Activated naive CD8-positive, alpha-beta T cell treated with anti-CD3 and anti-CD28 coated beads, Interleukin-2, amount 10 ng/mL, durations not matched to agents 7 days and 5 days (primary cell): ENCODE measurements at places on chromosomes 2 and 18. TPM values are rescaled to one million over a fixed set of nuclear protein-coding genes. Genes with fewer than 3 reads are reported as not detected.
A peak's percentile ranks its signal among the peaks of the same experiment; 100 is the strongest.

Gene POMC
- total RNA-seq: 6.4 TPM

Gene SLC40A1
- total RNA-seq: 4.6 TPM

Gene GPBAR1
- 0.71 TPM for total RNA-seq

Gene APCDD1
- total RNA-seq: not detected

Gene FBXO41
- total RNA-seq: 35.7 TPM

Gene ARHGAP28
- total RNA-seq: not detected

Gene FZD7
- total RNA-seq: 0.44 TPM

DNA sequence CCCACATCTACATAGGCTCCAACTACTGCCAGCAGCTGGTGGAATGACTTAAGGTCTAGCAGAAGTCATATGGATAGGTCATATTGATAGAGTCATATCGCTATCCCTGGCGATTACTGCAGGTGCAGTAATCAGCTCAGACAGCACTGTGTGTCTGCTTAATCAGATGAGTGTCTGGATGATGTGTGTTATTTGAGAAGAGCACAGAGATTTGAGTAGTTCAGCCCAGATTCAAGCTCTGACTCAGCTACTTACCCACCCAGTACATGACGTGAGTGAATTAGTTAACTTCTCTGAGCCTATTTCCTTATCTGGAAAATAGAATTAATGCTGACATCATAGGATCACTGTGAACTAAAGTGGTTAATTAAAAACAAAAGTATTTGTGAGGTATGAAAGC is 78.9 kb downstream of the EHD3 start:
- H3K36me3 ChIP-seq: peaks cover 2% of the 10 kb centered on the region
- no peak overlapping the region for H3K4me3 ChIP-seq
- peaks cover 17% of the 10 kb centered on the region for H3K27me3 ChIP-seq
- DNase-seq: no peak
- H3K4me1 ChIP-seq: peaks cover 4% of the 10 kb centered on the region

DNA sequence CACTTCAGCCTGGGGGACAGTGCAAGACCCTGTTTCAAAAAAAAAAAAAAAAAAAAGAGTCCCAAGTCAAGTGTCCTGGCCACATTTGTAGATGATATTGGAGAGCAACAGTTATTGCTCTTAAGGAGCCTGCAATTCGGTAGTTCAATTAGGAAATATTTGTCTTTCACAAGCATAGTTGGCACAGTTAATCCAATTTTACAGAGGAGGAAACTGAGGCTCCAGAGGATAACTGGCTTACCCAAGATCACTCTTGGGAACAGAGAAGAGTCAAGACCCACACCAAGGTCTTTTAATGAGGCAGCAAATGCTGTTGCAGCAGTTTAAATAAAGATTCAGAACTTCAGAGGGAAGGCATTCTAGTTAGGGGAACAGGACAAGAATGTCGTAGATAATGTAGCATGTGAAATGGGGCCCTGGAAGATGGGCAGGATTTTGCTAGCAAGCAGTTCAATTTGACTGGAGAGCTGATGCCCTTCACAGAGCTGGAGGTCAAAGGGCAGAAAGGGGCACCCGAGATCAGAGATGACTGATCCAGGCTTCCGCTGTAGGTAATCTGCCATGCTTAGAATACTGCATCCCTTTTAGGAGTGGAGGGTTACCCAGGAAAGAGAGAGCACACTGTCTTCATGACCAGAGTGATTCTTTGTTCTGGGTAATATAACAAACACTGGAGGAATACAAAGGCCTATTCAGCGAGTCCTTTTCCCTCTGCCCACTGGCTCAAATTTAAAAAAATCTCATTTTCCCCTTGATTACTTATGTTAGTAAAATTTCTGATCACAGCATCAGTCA is 3.0 kb downstream of the NPC1 start:
- H3K4me1 ChIP-seq: peaks cover 33% of the 10 kb centered on the region
- no peak for DNase-seq
- H3K4me3 ChIP-seq: no peak overlapping the region
- no peaks in the 10 kb centered on the region for H3K27me3 ChIP-seq

DNA sequence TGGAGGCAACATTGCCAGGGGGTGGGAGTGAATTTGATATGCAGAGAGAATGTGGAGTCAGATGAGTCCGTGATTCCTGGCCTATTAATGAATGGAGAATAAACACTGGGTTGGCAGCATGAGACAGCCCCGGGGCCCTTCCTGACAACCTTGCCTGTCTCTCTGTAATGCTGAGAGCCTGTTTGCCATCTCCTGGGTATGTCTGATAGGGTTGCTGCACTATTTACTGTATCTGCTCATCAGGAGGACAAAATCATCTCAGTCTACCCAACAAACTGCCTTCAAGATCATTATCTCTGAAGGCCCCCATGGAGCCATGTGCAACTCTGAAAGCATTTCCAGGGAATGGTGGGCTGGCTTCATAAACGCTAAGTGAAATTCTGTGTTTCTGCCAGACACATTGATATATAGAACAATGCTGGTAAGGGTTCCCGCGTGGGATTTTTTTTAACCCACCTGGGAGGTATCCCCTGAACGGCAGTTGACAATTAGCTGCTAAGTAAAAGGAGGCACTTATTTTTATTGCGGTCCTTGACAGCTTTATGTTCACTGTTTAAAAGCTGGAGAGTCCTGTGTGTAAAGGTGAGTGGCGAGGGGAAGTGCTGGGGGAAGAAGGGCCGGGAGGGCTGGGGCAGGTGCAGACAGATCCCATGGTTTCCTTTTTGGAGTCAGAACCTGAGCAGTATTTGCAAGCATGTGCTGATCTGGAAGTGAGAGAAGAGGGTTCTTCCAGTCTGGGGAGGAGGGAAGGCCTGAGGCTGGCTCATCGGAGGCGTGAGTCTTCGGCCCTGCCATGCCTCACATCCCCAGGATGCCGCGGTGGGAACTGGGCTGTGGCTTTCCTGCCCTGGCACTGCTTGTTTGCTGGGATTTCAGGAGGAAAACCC is 64.8 kb downstream of the ARHGAP25 start:
- peaks cover 32% of the 10 kb centered on the region for H3K4me1 ChIP-seq
- DNase-seq: no peak
- H3K27ac ChIP-seq: no peak overlapping the region
- no peak overlapping the region for H3K4me3 ChIP-seq
- H3K36me3 ChIP-seq: peaks cover 54% of the 10 kb centered on the region

- H3K27me3 ChIP-seq: peaks cover 3% of the 10 kb centered on the region
- H3K36me3 ChIP-seq: peaks cover 5% of the 10 kb centered on the region
- peaks cover 13% of the 10 kb centered on the region for H3K4me1 ChIP-seq
- H3K4me3 ChIP-seq: no peak overlapping the region
- DNase-seq: no peak
Measured at GRCh38 chr2:19866771-19867170, 35.0 kb downstream of the TTC32 start.

GRCh38 chr18:24068945-24069693 is 54.6 kb downstream of the TTC39C start:
- H3K27me3 ChIP-seq: no peaks in the 10 kb centered on the region
- H3K27ac ChIP-seq: no peak overlapping the region
- H3K4me3 ChIP-seq: no peak overlapping the region
- H3K36me3 ChIP-seq: peaks cover 43% of the 10 kb centered on the region
- DNase-seq: no peak
- H3K4me1 ChIP-seq: peaks cover 24% of the 10 kb centered on the region

DNA sequence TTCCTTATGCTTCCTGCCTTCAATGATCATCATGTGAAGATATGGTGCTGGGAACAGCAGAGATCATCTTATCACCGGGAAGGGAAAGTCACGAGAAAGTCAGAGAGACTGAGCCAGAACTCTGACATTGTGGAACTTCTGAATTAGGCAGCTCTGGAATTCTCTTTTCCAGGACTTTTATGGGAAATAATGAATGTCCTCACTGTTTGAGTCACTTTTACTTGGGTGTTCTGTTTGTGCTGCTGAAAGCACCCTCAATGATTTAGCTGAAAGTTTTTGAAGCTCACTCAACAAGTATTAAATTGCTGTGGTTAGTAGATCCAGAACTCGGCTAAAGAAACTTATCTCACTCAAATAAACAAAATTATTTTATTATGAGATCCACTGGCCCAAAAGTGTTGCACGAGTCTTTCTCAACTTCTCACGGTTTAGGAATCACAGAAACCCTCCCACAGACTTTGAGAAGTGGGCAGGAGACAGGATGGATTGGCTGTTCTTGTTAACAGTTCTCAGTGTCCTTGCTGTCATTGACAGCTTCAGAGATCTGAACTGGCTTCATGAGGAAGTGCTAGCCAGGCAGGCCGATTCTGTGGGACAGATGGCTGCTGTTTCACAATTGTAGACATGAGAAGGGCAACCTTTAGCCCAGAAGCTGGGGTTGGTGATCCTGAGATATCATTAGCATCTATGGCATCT is 26.4 kb upstream of the ATRAID start:
- no peaks in the 10 kb centered on the region for H3K4me1 ChIP-seq
- H3K27ac ChIP-seq: no peak overlapping the region
- no peak for DNase-seq
- H3K36me3 ChIP-seq: no peaks in the 10 kb centered on the region
- no peak overlapping the region for H3K4me3 ChIP-seq

DNA sequence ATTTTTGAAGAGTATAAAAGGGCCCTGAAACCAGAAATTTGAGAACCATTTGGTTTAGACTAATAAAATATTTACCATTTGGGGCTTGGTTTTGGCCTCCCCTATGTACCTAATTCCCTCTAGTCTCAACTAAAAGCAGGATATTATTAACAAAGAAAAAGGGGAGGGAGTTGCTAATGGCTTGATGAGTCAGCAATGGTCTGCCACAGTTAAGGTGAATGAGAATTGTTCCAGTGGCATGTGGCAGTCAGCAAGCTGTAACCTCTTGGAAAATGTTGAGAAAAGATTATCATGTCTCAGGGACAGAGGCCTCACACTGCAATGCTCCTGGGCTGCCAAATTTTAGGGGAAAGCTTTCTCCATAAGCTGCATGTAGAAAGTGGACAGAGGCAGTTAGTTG is 20.1 kb upstream of the SLC39A10 start:
- H3K27ac ChIP-seq: no peak overlapping the region
- H3K4me1 ChIP-seq: peaks cover 4% of the 10 kb centered on the region
- DNase-seq: no peak
- peaks cover 2% of the 10 kb centered on the region for H3K36me3 ChIP-seq
- H3K27me3 ChIP-seq: no peaks in the 10 kb centered on the region

GRCh38 chr2:26767894-26768487 is 3.9 kb downstream of the SLC35F6 start:
- peaks cover 59% of the 10 kb centered on the region for H3K4me1 ChIP-seq
- H3K4me3 ChIP-seq: no peak overlapping the region

- peak overlapping the region; percentile 71 for H3K4me3 ChIP-seq
- H3K4me1 ChIP-seq: peaks cover 19% of the 10 kb centered on the region
- H3K27ac ChIP-seq: peak overlapping the region; percentile 96
- H3K27me3 ChIP-seq: no peaks in the 10 kb centered on the region
Measured at GRCh38 chr2:53994818-53995808, 24.3 kb upstream of the PSME4 start.

DNA sequence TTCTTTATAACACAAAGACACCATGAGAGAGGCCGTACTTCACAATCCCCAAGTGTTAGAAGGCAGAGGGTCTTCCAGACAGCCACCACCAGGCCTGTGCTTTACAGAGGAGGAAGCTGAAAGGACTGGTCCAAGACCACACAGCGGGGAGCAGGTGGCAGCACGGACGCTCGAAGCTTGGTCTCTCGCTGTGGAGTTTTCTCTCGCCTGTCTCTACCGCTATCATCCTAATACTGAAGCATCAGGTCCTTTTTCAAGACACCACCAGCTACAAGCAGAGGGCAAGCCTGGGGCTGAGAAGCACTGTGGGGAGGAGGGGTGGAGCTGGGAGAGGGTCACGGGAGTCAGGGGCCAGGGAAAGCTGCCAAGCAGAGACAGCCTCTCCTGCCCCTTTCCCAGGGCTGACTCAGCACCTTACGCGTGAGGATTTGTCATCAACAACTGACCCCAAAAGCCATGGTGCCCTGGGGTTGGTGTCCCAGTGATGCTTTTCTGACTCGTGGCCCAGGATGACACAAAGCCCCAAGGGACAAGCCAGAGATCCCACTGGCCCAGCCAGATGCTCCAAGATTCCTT is 31.9 kb upstream of the FOSL2 start:
- peak overlapping the region; percentile 58 for H3K27ac ChIP-seq
- peaks cover 51% of the 10 kb centered on the region for H3K4me1 ChIP-seq
- peaks cover 2% of the 10 kb centered on the region for H3K36me3 ChIP-seq
- H3K4me3 ChIP-seq: peak overlapping the region; percentile 6

DNA sequence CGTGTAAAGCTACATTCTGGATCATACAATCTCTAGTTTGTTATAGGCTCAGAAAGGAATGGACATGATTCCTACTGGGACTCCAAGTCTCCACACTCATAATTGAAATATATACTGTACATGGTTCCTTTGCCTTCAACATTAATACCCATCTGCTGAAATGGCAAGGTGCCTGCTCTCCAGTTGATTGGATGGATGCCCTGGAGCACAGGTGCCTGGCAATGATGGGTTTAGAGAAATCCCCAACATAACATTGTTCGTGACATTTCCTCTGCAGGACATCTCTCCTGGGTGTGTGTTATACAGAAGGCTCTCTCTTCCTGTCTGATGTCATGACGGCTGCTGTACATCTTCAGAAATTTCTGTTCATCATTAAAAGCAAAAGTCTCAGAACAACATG is 449.7 kb upstream of the CWC22 start:
- H3K4me3 ChIP-seq: no peak overlapping the region
- no peaks in the 10 kb centered on the region for H3K27me3 ChIP-seq
- no peak for DNase-seq
- no peak overlapping the region for H3K27ac ChIP-seq

GRCh38 chr2:33457556-33458247 is 18.7 kb upstream of the RASGRP3 start:
- no peak overlapping the region for H3K4me3 ChIP-seq
- no peaks in the 10 kb centered on the region for H3K36me3 ChIP-seq
- no peaks in the 10 kb centered on the region for H3K4me1 ChIP-seq
- no peak overlapping the region for H3K27ac ChIP-seq
- peaks cover 8% of the 10 kb centered on the region for H3K27me3 ChIP-seq

DNA sequence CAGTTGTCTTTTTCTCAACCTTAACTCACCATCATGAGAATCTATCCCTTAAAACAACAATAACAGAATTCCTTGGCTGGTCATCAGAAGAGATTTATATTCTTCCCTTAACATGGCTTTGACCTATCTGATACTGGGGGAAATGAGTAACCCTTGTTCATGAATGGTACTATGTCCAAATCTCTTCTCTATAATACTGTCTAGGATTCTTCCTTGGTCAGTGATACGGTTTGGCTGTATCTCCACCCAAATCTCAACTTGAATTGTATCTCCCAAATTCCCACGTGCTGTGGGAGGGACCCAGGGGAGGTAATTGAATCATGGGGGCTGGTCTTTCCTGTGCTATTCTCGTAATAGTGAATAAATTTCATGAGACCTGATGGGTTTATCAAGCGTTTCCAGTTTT is 282.0 kb upstream of the SIX2 start:
- H3K27me3 ChIP-seq: peaks cover 11% of the 10 kb centered on the region
- DNase-seq: no peak
- no peak overlapping the region for H3K27ac ChIP-seq
- H3K4me3 ChIP-seq: no peak overlapping the region

GRCh38 chr18:27717816-27718215 is 459.1 kb downstream of the CDH2 start:
- no peaks in the 10 kb centered on the region for H3K36me3 ChIP-seq
- DNase-seq: no peak
- no peaks in the 10 kb centered on the region for H3K4me1 ChIP-seq
- H3K4me3 ChIP-seq: no peak overlapping the region
- no peaks in the 10 kb centered on the region for H3K27me3 ChIP-seq
- H3K27ac ChIP-seq: no peak overlapping the region

- H3K27me3 ChIP-seq: no peaks in the 10 kb centered on the region
- H3K27ac ChIP-seq: no peak overlapping the region
- H3K36me3 ChIP-seq: no peaks in the 10 kb centered on the region
- DNase-seq: no peak
- H3K4me1 ChIP-seq: no peaks in the 10 kb centered on the region
Measured at GRCh38 chr2:192749611-192750200, 555.0 kb upstream of the TMEFF2 start.

- peaks cover 26% of the 10 kb centered on the region for H3K27me3 ChIP-seq
- H3K36me3 ChIP-seq: peaks cover 2% of the 10 kb centered on the region
- DNase-seq: no peak
- no peak overlapping the region for H3K27ac ChIP-seq
- no peak overlapping the region for H3K4me3 ChIP-seq
Measured at GRCh38 chr18:61949946-61950345, 57.1 kb upstream of the RNF152 start.
